ENCODE measurements at places on chromosomes 7 and 10.

- DNase-seq = no peak
These were observed 293.6 kb upstream of the ZNF32 start for GRCh38 chr10:43942096-43942850.

- DNase-seq = no peak
These were observed 99.7 kb upstream of the HDAC9 start for GRCh38 chr7:18395868-18396267.

DNA sequence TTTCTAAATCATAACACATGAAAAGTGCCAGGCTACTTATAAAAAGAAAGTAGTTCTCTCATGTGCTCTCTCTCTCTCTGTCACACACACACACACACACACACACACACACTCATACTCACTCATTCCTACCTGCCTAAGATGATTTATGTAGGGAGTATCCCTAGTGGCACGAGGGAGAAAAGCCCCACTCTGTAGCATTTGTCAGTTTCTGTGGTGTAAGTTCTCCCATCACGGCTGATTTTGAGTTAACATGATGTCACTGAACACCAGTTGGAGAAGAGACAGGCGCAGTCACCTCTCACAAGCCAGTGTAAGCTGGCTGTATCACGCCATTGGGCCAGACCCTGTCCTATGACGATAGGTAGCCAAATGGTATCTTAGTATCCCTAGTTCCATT, 395.4 kb downstream of the SFMBT2 start:
- no peak for DNase-seq

DNA sequence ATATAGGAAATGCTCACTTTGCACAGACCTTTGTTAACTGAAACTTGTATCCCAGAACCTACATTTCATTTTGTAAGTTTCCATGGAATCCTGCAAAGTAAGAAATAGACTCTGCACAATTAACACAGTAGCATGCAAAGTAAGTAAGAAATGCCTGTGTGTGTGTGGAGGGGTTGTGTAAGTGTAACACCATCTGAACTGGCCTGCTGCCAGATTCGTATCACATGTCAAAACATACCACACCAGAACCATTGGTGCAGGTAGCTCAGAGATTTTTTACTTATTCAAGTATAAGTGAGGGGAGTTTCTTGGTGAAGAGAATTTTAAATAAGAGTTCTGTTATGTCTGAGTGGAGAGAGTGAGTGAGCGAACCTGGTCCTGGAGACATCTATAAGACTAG, 17.9 kb upstream of the DDX21 start:
- no peak for DNase-seq

DNA sequence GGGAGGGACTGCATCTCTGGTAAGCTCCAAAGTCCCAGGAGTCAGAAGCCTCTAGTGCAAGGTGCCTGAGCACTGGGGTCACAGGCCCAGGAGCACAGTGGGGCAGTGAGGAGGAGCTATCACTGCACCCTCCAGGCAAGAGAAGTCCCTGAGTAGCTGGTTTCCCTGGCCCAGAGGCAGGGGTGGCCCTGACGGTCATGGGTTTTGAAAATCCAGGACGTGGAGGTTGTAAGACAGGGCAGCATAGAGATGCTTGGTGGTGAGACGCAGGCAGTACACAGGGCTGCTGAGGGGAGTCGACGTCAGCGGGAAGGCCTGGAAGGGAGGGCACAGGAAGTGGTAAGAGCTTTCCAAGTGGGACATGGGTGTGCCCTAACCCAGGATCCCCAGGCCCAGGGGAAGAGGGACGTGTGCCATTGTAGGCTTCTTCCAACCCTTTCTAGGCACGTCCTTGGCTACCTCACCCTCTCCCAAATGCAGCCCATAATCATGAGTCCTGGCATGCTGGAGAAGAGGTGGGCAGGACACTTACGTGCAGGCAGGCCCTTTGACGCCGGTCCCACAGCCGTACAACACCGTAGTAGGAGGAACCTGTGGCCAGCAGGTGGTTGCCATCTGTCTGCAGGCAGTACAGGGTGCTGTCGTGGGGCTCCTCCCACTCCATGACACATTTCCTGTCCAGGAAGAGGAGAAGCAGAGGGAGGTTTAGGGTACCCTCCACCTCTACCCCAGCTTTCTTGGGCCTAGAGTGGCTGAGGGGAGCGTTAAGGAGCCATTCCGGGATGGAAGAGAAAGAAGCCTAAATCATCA, 23.2 kb downstream of the DPCD start:
- DNase-seq = no peak

DNA sequence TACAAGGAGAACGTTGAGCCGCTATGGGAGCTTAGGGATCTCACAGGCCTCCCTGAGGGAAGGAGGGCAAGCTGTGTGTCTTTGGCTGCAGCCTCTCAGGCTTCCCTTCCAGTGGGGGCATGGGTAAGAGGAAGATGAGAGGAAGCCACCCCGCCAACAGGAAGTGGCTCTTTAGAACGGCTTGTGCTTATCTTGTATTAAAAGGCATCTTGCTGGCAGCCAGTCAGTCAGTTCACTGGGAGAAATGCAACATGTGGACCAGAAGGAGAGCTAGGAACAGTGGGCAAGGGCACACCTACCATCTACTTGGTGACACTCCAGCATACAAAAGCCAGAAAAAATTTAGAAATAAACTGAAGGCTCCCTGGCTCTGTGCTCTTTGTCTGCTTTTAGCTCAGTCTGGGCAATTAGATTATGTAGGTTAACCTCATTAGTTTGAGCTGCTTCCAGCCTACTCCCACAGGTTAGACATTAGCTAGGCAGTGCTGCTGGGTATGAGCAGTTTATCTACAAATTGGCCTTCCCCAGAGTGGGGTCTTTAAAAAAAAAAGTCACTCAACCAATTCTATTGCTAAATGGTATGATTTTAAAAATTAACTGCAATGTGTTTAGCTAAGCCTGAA, 595.9 kb downstream of the KCNMA1 start:
- DNase-seq = no peak

DNA sequence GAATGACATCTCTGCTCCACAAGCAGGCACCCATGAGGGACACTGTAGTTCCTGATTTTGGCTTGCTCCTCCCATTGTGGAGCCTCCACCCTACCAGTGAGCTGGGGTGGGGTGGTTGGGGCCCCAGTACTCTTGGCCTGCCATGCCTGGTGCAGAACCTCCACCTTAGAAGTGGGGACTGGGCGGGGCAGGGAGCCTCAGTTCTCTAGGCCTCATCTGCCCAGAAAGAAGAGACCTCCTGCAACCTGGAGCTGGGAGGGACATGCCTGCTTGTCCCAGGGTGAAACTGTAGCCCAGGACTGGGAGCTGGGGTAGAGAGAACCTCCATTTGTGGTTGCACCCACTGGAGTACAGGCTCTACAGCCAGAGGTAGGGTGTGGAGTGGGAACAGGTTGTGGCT, 14.4 kb downstream of the RAMP3 start:
- DNase-seq = no peak

DNA sequence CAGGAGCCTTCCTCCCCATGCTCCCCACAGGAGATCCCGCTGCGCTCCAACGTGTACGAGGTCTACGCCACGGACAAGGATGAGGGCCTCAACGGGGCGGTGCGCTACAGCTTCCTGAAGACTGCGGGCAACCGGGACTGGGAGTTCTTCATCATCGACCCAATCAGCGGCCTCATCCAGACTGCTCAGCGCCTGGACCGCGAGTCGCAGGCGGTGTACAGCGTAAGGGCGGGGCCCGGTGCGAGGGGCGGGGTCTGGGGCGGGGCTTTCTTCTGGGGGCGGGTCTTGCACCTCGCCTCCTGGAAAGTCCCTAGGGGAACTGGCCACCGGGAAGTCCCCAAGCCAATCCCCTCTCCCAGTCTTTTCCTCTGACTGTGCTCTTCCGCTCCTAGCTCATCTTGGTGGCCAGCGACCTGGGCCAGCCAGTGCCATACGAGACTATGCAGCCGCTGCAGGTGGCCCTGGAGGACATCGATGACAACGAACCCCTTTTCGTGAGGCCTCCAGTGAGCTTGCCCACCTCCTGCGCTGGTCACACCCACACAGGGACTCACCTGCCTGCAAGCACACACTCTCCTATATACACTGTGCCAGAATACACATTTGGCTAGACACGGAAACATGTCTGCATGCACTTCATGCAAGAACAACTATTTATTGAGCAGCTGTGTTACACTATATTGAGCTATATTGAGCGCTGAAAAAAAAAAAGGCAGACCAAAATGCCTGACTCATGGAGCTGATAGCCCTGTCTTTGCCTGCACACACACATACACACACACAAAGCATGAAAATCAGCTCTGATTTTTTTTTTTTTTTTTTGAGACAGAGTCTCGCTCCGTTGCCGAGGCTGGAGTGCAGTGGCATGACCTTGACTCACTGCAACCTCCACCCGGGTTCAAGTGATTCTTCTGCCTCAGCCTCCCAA, 32.7 kb upstream of the VSIR start:
- DNase-seq = no peak

- DNase-seq = no peak
These were observed 294.8 kb upstream of the KLF6 start for GRCh38 chr10:4079803-4080202.

DNA sequence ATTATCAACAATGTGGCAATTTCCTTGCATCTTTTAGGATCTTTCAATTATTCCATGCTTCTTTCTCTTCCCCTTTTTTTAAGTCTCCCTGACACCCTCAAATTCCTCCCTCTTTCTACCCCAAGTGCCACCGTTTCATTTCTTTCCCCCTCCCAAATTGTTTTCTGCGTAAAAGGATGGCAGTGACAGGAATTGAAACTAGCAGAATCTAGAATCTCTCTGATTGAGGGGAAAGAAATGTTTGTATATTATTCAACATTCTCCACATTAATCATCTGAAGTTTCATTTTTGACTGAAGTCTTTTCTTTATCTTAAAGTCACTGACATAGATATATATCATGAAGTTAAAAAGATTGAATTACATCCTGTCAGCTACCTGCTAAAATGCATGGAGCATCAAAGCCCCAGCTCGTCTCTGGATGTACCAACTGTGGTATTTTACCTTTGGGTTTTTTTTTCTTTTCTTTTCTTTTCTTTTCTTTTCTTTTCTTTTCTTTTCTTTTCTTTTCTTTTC, 633.5 kb downstream of the SORCS3 start:
- DNase-seq = no peak

GRCh38 chr10:79407811-79408795, 37.3 kb downstream of the ZCCHC24 start:
- DNase-seq = no peak

DNA sequence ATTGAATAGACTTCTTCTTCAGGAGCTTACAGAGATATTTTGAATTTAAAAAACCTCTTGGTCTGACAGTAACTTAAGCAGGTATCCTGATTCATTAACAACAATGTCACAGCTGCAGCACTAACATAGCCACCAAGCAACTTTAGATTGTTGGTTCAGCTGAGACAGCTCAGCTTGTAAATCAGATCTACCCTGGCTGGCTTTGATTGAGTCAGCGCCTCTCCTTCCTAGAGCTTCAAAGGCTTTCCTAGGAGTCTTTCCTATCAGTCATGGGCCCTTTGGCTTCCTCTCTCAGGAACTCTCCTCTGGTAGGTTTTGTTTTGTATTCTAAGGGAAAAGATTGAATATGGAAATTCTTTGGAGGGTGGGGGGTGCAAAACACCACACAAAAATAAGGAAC, 70.7 kb upstream of the STEAP4 start:
- no peak for DNase-seq

- DNase-seq = peak; percentile 96
These were observed 37.8 kb downstream of the RSU1 start for GRCh38 chr10:16779384-16779915.

DNA sequence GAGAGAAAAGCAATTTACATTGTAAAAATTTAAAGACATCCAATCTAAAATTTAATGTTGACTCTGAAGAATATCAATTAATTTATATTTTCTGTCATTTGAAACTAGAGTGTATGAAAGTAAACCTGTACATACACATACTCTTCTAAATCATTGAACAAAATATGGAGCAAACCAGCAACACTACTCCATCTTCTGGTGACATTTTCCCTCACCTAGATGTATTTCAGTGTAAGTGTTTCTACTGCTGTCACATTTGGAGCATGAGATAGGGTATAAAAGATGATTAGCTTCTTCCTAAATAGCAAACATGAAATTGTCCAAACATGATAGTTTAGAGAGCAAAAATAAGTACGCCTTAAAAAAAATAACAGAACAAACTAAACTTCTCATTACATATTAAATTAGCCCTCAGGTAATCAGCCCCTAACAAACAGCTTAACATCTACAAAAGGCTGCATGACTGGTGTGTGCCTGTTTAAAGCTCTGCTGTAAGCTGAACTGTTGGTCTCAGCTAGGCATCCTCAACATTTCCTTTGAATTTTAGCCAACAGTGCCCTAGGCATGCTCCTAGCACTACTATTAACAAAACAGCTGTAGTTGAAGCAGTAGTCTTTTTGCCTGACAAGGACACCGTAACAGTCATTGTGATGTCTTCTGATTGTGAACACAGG, 189.8 kb downstream of the CTNNA3 start:
- DNase-seq = peak; percentile 30

DNA sequence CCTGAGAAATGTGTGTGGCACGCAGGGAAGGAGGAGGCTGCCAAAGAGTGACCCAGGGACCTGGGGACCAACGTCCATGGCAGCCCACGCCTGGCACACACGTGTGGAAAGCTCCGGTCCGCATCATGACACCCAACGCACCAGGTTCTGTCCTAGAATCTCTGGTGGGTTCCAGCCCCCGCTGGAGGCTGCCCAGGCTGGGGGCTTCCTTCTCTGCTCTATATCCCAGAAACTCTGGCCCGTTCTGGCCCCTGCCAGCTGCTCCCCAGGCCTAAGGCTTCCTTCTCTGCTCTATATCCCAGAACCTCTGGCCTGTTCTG, 261.8 kb downstream of the ELFN1 start:
- no peak for DNase-seq

DNA sequence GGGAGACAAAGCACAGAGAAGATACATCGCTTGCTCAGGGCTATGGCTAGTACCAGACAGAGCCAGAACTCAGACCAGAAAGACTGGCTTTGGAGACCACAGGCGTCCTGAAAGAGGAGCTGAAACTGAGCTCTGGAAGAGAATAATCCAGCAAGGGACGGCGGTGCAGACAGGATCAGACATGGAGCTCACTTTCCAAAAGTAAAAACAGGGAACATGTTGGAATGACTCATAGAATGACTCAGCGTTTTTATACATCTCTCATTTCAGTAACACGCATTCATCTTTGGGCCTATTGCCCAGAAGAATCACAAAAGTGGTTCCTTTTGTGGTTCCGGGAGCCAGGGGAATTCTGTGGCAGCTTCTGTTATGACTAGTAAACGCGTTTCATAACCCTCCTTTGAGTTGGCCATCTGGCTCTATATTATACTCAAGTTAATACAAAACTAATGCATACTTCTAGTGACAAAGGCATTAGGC, 37.2 kb downstream of the PLEKHS1 start:
- no peak for DNase-seq

- no peak for DNase-seq
These were observed 1141.2 kb downstream of the SORCS1 start for GRCh38 chr10:106023329-106023728.

GRCh38 chr7:42758124-42758523, 153.7 kb downstream of the C7orf25 start:
- DNase-seq = no peak

- DNase-seq = no peak
These were observed 346.9 kb downstream of the RNLS start for GRCh38 chr10:88236121-88236743.

- no peak for DNase-seq
These were observed 52.0 kb downstream of the GRK5 start for GRCh38 chr10:119259345-119259744.

- no peak for DNase-seq
These were observed 24.1 kb downstream of the PDLIM1 start for GRCh38 chr10:95266674-95267095.

Data from brain (organoid and tissue), 16 donors.